NCI-H1417 treated with DMSO at 0.1 percent for 48 hours (cell line): ENCODE measurements at places on chromosomes 1 and 21.

GRCh38 chr1:15426492-15427279, 11.6 kb upstream of the CTRC start:
- no peak for DNase-seq

DNA sequence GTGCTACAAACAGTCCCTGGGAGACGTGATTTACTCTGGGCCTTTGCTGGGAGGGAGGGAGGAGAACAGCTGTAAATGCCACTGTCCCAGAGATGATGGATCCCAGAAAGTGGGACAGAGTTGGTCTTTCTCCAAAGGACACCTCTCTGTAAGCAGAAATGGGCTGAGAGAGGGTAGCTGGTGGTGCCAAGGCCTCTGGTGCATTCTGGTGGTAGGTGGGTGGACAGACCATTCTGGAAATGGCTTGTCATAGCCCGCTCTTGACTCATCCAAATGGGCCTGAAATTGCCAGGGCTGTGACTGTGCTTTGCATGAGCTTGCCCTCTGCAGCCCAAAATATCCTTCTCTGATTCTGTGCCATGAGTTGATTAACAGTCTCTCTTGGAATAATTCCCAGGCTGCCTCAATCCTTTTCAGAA, 36.1 kb downstream of the CCDC185 start:
- DNase-seq = no peak

- no peak for DNase-seq
Observed at GRCh38 chr21:44742418-44743153, 31.2 kb upstream of the TSPEAR start.

DNA sequence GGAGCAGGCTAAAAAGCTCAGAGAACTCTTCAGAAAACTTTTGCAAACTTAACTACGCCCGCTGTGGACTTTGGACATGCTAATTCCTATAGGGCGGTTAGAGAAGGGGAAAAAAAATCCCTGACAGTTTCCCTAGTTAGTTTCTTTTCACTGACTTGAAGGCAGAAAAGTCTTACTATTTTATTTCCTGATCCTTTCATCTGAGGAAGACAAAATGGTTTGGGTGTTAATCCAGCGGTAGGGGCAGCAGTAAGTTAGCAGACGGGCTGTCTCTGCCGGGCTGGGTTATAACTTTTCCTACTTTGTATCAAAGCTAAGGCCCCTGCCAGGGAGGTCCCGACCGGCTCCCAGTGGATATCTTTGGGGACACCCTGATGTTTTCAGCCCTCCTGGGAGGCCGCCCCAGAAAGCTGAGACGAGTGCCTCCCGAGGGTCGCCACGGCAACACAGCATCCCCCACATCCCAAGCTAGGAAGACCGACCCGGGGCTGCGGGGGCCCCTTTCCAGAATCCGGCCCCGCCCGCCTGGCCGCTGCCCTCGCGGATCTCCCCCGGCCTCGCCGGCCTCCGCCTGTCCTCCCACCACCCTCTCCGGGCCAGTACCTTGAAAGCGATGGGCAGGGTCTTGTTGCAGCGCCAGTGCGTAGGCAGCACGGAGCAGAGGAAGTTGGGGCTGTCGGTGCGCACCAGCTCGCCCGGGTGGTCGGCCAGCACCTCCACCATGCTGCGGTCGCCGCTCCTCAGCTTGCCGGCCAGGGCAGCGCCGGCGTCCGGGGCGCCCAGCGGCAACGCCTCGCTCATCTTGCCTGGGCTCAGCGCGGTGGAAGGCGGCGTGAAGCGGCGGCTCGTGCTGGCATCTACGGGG, 162.6 kb downstream of the RUNX1 start:
- no peak for DNase-seq

- DNase-seq = no peak
Observed at GRCh38 chr1:198320759-198321158, 164.0 kb downstream of the NEK7 start.

DNA sequence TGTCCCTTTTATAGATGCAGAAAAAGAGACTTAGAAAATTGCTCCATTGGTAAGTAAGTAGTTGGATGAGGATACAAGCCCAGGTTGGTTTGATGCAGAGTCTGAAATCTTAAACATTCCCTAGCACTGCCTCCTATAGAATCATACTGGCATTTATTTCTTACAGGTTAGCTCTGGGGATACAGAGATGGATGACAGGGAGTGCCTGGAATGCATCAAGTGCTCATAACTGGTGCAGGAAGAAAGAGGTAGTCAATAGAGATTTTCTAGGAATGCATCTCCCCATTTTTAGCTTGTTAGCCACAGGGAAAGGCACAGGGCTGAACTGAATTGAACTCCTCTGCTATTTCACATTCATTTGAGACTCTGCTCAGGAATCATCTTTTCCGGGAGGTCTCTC, 269.0 kb upstream of the USP24 start:
- no peak for DNase-seq

DNA sequence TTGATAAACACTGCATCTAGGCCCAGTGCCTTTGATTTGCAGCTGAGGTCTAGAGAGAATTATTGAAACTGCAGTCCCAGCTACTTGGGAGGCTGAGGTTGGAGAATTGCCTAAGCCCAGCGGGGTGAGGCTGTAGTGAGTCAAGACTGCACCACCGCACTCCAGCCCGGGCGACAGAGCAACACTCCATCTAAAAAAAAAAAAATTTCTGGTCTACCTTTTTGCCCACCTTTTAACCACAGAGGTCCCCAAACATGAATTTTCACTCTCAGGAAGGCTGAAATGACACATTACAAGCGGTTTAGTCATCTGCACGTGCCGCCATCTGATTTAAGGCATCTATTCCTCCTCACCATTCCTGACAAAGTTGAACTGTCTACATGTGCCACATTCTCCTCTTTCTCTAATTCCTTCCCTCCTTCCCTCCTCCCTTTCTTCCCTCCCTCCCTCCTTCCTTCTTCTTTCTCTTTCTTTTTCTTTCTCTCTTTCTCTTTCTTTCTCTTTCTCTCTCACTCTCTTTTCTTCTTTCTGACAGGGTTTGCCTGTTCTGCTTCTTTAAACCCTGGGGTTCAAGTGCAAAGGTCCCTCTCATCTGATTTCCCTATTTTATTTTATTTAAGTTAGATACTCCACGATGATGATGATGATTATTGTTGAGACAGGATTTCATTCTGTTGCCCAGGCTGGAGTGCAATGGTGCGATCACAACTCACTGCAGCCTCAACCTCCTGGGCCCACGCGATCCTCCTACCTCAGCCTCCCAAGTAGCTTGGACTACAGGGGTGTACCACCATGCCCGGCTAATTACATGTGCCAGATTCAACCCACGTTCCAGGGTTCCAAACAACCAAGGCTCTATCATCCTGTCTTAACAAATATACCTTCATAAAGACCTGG, 3.0 kb upstream of the SOD1 start:
- no peak for DNase-seq
